ENCODE measurements at places on chromosomes 16 and 17.
A peak's percentile ranks its signal among the peaks of the same experiment; 100 is the strongest.

DNA sequence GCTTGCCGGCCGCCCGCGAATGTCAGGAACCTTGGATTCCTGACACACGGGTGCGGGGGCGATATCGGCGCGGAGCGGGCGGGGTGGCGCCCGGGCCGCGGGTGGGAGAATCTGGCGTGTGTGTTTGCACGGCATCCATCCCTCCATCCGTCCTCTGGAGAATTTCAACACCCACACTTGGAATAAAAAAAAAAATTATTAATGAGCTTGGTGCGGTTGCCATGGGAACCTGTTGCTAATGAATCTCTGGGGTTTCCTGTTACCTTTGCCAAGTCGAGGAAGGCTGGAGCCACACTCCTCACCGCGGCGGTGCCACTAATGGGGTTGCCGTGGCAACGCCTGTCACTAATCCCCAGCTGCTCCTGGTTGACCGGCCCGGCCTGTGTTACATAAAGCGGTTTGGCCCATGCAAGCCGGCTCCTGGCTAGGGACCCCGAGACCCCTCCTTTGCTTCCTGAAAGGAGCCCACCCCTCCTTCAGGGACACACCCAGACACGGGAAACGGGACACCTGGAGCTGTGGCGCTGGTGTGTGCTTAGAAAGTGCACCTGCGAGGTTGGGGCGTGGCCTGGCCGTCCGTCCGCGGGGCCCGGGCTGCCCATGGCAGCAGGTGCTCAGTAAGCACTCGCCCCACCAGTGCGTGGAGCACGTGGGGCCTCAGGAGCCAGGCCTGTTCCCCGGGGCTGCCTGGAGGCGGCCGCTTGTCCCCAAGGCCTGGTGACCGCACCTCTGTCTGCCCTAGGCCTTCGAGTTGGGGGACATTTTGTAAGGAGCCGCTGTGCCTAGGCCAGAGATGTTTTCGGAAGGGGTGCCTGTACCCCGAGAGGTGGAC lies 14.6 kb downstream of the CACNA1H start:
- peak; percentile 64 for DNase-seq

DNA sequence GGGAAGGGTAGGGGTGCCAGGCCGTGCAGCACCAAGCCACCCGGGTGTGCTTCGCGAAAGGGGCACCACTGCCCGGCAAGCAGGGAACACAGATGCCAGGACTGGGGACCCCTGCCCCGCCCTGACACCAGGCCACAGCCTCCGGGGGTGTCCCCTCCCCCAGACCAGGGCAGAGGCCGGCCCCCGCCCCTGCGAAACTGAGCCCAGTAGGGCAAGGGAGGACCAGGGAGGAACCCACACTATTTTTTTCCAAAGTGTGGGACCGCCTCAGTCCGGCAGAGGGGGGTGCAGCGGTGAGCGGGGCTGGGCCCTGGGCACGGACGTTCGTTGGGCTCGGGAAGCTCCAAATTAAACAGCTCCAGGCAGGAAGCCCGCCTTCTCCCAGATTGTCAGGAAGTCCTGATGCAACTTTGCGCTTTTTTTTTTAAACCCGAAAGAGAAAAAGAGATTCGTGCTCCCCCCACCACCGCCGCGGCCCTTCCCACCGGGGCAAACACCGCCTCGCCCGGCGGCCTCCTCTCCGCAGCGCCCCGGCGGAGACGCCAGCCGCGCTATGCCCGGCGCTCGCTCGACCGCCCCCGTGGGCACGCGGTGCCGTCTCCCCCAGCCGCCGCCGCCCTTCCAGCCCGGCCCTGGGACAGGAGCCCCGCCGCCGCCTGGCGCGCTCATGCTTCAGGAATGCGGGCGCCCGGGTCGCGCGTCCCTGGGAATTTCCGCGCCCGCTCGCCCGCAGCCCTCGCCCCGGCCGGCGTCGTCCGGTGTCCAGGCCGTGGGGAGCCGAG lies 755 bp downstream of the PIEZO1 start:
- DNase-seq, result no peak

GRCh38 chr17:44084131-44084538 lies 13.6 kb downstream of the G6PC3 start:
- no peak for DNase-seq

GRCh38 chr16:65121870-65122723 lies at the start of gene CDH11:
Gene CDH11 (minus strand): TSS chr16:65122063. CDS start chr16:65004869, 117,194 bp downstream.
- DNase-seq, result no peak

GRCh38 chr16:17222871-17223401 lies 247.8 kb downstream of the XYLT1 start:
- DNase-seq, result no peak

- DNase-seq, result no peak
These were observed 13.5 kb downstream of the LGALS3BP start for GRCh38 chr17:78966123-78966813.

- no peak for DNase-seq
These were observed 6.8 kb upstream of the NXN start for GRCh38 chr17:986322-986929.

- peak; percentile 3 for DNase-seq
These were observed at the start of gene ARHGAP44 for GRCh38 chr17:12789481-12790248. Gene ARHGAP44 (plus strand): TSS chr17:12789498. CDS start chr17:12789839, 341 bp downstream.

DNA sequence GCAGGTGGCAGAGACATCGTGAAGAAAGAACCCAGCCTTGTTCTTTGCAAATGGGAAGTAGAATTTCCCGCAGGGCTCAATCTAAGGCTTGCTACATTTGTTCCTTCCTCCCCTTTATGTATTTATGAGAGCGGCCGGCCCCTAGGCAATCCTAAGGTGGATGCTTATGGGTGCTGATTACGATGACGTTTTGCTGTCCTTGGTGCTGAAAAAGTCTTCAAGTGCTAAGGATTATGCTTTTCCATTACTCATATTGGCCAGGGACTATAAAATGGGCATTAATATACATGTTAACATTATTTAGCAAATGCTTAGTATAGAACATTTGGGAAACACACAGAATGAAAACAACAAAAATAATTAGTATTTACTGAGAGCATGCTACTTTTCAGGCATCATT lies 313.3 kb upstream of the XYLT1 start:
- no peak for DNase-seq
